ENCODE measurements at places on chromosomes 11 and 22.

DNA sequence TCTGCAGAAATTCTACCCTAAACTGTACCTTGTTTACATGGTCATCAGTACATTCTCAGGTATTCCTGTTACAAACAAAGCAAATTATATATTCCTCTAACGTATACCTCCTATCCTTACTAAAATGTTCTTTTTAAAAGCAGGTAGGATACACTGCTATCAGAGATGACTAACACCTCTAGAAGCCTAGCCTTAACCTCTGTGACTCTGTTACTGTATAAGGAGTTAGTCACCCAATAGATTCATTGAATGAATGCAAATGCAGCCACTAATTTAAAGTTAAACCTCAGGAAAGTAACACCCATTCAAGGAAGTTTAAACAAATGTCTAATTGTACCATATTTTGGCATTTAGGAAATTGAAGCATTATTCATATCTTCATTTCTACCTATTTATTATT is 82.2 kb downstream of the FCHSD2 start:
- no peak for DNase-seq

- no peak for DNase-seq
Observed at GRCh38 chr11:3191586-3192324, 26.6 kb upstream of the OSBPL5 start.

DNA sequence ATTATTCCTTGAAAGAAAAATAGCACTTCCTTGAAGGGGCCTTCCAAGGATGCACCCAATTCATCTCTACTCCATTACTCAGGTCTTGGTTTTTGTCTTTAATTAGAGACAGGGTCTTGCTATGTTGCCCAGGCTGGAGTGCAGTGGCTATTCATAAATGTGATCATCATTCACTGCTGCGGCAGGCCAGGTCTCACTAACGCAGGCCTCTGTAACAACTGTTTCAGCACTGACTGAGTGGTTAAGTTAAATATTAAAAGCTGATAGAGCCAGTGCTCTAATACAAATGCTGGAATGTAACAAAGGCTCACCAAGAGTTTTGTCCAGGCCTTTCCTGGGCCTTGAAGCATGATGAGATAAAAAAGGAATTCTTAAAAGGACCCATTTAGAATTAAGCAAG is 61.4 kb upstream of the GNAZ start:
- no peak for DNase-seq

DNA sequence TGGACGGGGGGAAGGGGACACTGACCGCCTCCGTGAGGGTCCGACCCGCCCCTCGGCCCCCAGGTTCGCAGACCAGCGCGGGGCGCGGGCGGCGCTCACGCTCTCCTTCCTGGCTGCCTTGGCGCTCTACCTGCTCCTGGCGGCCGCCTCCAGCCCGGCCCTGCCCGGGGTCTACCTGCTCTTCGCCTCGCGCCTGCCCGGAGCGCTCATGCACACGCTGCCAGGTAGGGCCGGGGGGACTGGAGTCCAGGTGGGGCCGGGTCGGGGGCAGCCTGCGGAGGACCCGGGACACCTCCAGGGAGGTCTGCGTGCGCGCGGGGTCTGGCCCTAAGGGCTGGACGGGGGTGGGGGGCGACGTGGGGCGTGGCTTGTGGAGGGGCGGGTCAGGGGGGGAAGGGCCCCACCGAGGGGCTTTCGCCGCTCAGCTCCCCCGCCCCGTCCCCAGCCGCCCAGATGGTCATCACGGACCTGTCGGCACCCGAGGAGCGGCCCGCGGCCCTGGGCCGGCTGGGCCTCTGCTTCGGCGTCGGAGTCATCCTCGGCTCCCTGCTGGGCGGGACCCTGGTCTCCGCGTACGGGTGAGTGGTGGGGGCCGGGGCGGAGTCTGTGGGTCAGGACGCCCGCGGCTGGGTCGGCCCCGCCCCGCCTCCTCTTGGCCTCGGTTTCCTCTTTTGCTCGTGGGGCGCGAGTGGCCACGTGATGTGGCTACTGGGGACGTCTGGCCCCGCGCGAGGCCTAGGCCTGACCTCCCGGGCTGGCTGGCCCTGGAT is 19.9 kb downstream of the PHLDA2 start:
- DNase-seq: no peak

Data from NAMALWA (cell line).